Fibroblast of lung (primary cell): ENCODE measurements at places on chromosomes 13 and 19.

DNA sequence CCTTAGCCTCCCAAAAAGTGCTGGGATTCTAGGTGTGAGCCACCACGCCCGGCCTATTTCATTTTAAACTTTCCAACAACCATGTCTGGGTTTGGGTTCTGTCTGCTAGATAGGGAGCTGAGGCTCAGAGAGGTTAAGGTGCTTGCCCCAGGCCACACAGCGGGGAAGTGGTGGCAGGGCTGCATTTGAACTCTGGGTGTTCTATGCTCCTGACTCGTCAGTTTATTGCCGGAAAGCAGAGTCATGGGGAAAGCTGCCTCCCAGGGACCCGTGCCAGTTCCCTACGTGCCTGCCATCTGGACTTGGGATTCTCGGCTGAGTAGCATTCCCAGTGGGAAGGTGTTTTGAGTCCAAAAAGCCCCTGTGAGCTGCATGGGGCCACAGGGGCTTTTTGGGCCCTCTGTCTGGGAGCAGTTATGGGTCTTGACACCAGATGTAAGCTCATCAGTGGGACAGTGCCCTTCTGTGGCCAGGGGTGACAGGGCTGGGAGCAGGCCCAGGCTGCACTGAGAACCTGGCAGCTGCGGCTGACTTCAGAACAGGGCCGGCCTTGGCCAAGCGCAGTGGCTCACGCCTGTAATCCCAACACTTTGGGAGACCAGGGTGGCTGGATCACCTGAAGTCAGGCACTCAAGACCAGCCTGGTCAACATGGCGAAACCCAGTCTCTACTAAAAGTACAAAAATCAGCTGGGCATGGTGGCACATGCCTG, 10.9 kb downstream of the RFX1 start:
- H3K4me3 ChIP-seq, result no peak overlapping the region
- no peaks in the 10 kb centered on the region for H3K4me1 ChIP-seq

GRCh38 chr13:50910485-50910805, 854 bp downstream of the RNASEH2B start:
- H3K27ac ChIP-seq, result peak overlapping the region; percentile 89
- peaks cover 14% of the 10 kb centered on the region for H3K4me1 ChIP-seq
- no peaks in the 10 kb centered on the region for H3K36me3 ChIP-seq
- H3K27me3 ChIP-seq, result no peaks in the 10 kb centered on the region
- H3K4me3 ChIP-seq, result peak overlapping the region; percentile 58

DNA sequence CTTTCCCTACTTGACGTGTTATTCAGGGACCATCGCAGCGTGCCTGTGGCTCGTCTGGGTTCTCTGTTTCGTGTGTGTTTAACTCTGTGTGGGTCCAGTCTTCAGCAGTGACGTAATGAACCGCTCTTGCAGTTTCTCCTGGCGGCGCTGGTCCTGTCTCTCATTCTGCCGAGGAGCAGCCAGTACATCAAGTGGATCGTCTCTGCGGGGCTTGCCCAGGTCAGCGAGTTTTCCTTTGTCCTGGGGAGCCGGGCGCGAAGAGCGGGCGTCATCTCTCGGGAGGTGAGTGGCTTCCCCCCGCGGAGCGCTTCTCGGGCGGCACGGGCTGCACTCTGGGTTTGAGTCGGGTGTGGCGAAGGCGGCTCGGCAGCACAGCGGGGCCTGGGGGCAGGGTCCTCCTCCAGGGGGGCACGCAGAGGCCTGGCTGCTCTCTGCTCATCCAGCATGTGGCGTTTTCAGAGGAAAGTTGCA, 36.3 kb upstream of the TFDP1 start:
- H3K4me1 ChIP-seq, result peaks cover 7% of the 10 kb centered on the region
- H3K27me3 ChIP-seq, result no peaks in the 10 kb centered on the region
- no peak overlapping the region for H3K4me3 ChIP-seq
- DNase-seq, result peak; percentile 85

DNA sequence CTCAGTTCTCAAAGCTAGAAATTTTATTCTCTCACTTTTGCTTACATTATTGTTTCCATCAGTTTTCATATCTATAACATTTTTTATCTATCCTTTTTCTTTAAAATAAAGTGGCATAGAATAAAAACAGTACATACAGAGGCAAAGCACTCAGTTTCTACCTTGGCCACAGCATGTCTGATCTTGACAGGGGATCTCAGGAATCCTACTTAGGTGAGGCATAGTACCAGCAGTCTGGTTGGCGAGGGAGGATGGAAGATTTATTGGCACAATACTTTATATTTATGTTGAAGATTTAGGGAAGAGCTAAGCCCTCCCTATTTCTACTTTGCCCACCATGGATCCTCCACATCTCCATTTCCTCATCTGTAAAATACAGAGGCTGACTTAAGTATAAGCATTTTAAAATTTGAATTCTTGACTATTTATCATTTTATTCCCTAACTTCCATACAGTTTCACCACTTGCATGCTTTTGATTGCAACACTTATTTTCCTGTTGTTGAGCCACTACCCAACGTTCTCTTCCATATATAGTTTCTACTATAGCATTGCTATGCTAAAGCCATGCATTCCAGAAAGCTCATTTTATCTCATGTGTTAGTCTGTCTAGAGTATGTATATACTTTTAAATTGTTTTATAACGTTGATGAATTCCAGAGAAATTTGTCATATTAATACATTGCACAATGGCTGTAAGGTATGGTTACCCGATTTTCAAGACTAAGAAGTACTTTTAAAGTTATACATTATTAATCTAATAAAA, 506.7 kb downstream of the KCTD12 start:
- no peak overlapping the region for H3K4me3 ChIP-seq
- DNase-seq, result no peak
- H3K36me3 ChIP-seq, result no peaks in the 10 kb centered on the region

GRCh38 chr13:49407936-49408335, 35.9 kb downstream of the CAB39L start:
- no peak for DNase-seq
- H3K27ac ChIP-seq, result no peak overlapping the region

GRCh38 chr13:72127031-72127430, 260.0 kb upstream of the DACH1 start:
- no peak overlapping the region for H3K27ac ChIP-seq
- no peaks in the 10 kb centered on the region for H3K27me3 ChIP-seq
- no peaks in the 10 kb centered on the region for H3K4me1 ChIP-seq
- no peak for DNase-seq
- H3K36me3 ChIP-seq, result no peaks in the 10 kb centered on the region

- no peak overlapping the region for H3K27ac ChIP-seq
- H3K36me3 ChIP-seq, result no peaks in the 10 kb centered on the region
- H3K4me3 ChIP-seq, result no peak overlapping the region
- peaks cover 5% of the 10 kb centered on the region for H3K27me3 ChIP-seq
- H3K4me1 ChIP-seq, result peaks cover 6% of the 10 kb centered on the region
Observed at GRCh38 chr19:4744451-4745174, 21.0 kb upstream of the DPP9 start.

DNA sequence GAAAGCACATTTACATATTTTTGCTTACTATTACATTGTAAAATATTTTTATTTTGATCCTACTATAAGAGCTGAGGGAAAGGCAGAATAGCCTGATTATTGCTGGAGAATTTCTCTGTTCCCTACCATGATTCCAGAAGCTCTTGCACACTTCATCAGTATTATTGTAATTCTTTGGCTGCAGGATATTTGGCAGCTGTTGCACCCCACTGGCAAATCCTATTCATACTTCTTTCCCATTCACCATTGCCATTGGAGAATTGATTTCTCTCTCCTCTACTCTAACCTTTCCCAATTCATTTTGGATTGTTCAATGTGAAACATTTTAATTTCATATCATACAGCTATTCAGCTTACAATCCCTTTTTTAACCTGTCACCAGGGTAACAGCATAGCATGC, 238.0 kb downstream of the GGACT start:
- H3K4me3 ChIP-seq, result no peak overlapping the region
- DNase-seq, result no peak
- no peaks in the 10 kb centered on the region for H3K27me3 ChIP-seq

DNA sequence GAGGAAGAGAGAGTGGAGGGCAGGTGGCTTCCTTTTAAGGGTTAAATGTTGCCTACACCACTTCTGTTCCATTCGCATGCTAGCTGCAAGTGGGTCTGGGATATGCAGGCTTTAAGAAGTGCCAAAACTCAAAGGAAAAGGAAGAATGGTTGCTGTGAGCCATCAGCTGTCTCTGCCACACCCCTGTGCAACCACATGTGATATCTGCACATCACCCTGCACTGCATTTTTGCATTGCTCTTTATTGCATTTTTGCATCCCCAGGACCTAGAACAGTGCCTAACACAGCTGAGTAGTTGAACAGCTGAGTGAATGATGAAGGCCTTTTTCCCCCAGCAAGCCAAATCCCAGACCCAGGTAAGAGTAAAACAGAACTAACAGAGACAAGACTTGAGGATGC, 136.1 kb downstream of the ZIC5 start:
- H3K27ac ChIP-seq, result no peak overlapping the region
- no peaks in the 10 kb centered on the region for H3K4me1 ChIP-seq

GRCh38 chr13:28117689-28118377, 17.5 kb upstream of the FLT3 start:
- no peak overlapping the region for H3K4me3 ChIP-seq
- no peaks in the 10 kb centered on the region for H3K27me3 ChIP-seq
- no peak overlapping the region for H3K27ac ChIP-seq
- no peaks in the 10 kb centered on the region for H3K4me1 ChIP-seq
- H3K36me3 ChIP-seq, result no peaks in the 10 kb centered on the region
- no peak for DNase-seq

DNA sequence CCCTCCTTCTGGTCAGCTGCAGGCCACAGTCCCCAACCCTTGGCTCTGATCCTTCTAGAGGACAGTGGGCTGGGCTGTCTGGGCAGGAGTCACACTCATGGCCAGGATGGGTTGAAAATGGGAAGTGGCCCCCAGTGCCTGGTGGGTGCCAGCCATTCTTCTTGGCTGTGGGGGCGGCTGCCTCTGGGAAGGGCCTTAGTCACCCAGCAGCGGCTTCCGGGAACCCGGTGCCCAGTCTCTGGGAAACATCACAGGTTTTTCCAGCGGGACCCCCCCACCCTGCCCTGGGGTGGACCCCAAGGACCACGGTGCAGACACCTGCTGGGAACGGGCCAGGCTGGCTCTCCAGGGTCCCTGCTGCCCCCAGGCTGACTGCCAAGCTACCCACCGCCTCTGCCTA, 27.3 kb upstream of the SLC7A10 start:
- no peak overlapping the region for H3K4me3 ChIP-seq
- H3K36me3 ChIP-seq, result no peaks in the 10 kb centered on the region
- no peak overlapping the region for H3K27ac ChIP-seq

- H3K4me3 ChIP-seq, result no peak overlapping the region
- H3K4me1 ChIP-seq, result no peaks in the 10 kb centered on the region
- DNase-seq, result peak; percentile 86
- H3K36me3 ChIP-seq, result no peaks in the 10 kb centered on the region
- no peak overlapping the region for H3K27ac ChIP-seq
Observed at GRCh38 chr13:77980592-77980991, 62.0 kb upstream of the EDNRB start.

GRCh38 chr19:8576273-8576993, 809 bp downstream of the MYO1F start:
- no peak for DNase-seq
- no peak overlapping the region for H3K27ac ChIP-seq
- no peaks in the 10 kb centered on the region for H3K36me3 ChIP-seq
- peaks cover 3% of the 10 kb centered on the region for H3K27me3 ChIP-seq
- H3K4me1 ChIP-seq, result no peaks in the 10 kb centered on the region

GRCh38 chr13:35835989-35836388, 295.2 kb downstream of the DCLK1 start:
- H3K27ac ChIP-seq, result no peak overlapping the region
- H3K36me3 ChIP-seq, result no peaks in the 10 kb centered on the region
- H3K4me3 ChIP-seq, result no peak overlapping the region
- DNase-seq, result no peak
- no peaks in the 10 kb centered on the region for H3K4me1 ChIP-seq

DNA sequence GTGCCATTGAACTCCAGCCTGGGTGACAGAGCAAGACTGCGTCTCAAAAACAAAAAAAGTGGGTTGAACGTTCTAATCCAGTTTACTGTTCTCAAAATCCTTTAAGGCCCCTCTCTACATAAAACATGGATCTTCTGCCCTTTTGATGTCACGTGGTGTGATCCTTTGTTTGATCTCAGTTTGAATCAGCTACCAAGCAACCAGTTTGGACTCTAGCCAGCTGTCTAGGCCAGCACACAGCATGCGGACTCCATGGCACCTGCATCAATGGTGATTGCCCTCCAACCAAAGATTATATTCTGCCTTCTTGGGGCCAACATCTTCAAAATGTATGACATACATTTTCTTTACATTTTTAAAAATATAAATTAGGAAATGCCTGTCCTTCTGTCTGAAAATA, 365.4 kb downstream of the NDFIP2 start:
- H3K27me3 ChIP-seq, result no peaks in the 10 kb centered on the region
- no peaks in the 10 kb centered on the region for H3K4me1 ChIP-seq
- H3K27ac ChIP-seq, result no peak overlapping the region
